ENCODE measurements at places on chromosomes 1 and 21. TPM values are rescaled to one million over a fixed set of nuclear protein-coding genes. Genes with fewer than 3 reads are reported as not detected.

- no peak for DNase-seq
Observed at GRCh38 chr1:196659471-196659870, 7.6 kb downstream of the CFH start.

DNA sequence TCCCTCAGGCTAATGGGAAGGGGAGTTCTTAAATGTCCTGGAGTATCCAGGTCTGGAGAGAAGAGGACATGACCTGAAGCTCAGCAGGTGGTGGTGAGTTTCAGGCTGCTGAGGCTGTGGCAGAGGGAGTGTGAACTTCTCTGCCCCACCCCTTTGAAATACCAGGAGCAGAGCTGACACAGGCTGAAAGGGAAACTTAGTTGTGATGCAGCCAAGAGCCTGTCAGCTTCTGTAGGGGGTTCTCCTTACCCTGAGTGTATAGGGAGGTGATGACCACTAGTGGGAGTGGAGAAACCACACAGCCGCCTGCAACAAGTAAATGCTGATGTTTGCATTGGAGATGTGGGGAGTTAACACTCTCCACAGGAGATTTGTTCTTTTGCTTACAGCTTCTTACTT lies 152.3 kb downstream of the FCRL5 start:
- no peak for DNase-seq

DNA sequence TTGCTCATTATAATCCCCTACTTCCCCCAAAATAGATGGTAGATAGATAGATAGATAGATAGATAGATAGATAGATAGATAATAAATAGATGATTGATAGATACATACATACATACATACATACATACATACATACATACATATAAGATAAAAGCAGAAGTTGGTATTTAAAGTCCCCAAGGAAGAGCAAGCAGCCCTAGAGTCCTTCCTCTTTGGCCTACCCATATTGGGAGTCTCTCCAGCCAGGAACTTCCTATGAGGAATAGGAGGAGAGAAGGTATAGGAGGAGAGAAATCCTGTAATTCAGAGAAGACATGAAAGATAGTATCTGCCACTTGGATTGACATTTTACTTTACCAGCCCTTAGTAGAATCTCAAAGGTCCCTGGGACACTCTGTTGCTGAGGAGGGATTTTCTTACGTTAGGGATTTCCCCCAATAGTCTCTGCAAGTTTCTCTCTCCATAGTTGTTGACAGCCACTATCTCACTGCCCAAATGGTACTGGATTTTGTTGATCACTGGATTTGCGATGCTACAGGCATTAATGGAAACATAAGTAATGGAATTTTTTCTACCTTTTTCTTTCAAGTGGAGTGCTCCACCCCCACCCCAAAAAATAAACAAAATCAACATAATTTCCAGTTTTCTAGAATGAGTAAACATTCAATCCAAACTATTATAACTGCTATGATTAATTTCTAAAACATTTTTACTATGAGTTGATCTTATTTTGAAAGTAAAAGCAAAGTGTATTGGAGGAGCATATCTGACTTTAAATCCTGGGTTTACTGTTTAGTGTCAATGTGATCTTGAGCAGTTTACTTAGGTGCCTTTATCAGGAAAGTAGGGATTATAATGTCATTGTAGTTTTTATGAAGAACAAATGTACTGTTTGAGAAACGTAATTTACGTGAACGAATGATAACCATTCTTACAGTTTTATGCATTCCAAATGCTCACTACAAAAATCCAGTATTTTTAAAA lies 93.2 kb upstream of the TNFSF4 start:
- no peak for DNase-seq

DNA sequence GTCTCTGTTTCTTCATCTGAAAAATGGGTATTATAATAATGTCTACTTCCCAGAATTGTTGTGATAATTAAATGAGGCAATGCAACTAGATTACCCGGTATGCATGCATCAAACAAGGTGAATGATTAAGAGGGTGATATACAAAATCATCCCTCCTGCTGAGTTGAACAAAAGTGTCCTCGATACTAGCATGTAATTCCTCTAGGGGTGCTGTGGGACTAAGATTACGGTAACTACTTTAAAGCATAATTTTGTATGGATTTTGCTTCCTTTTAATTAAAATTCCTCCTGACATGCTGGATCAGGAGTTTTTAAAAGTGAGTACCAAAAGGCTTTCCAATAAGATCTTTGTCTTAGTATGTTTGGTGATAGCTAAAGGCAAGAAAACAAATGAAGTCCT lies 98.7 kb upstream of the PRMT6 start:
- no peak for DNase-seq

DNA sequence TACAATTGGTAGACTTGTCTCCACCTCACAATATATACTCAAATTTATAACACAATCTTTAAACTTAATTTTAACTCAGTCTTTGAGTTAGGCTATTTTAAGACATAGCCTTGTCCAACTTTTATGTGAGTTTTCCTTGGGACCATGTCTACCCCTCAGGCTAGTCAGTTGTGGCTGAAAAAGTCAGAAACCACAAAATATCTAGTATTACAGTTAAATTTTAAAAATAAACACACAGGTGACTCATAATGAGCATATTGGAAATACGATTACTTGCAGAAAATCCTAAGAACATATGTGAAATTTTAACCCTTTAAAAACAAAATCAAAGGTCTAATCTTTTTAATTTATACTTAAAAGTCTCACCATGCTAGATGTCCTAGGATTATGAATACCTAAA lies 4.8 kb upstream of the ASB17 start:
- no peak for DNase-seq

- DNase-seq = no peak
Observed at GRCh38 chr1:62500210-62500609, 63.4 kb downstream of the USP1 start.

DNA sequence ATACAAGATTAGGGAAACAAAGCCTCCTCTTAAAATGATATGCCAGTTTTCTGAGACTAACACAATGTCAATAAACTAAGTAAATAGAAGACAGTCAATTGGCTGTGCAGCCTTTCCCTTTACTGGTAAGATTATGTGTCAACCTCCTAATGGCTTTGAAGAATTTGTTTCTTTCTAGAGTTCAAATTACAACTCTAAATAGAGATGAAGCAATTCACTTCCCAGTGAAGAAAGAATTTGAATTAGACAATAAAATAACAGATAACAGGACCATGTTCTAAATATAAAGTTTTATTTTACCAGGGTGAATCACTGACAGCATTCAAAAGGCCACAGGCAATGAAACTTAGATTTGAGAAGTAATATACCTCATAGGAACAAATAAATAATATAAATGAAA lies 680.3 kb downstream of the PLA2G4A start:
- no peak for DNase-seq

DNA sequence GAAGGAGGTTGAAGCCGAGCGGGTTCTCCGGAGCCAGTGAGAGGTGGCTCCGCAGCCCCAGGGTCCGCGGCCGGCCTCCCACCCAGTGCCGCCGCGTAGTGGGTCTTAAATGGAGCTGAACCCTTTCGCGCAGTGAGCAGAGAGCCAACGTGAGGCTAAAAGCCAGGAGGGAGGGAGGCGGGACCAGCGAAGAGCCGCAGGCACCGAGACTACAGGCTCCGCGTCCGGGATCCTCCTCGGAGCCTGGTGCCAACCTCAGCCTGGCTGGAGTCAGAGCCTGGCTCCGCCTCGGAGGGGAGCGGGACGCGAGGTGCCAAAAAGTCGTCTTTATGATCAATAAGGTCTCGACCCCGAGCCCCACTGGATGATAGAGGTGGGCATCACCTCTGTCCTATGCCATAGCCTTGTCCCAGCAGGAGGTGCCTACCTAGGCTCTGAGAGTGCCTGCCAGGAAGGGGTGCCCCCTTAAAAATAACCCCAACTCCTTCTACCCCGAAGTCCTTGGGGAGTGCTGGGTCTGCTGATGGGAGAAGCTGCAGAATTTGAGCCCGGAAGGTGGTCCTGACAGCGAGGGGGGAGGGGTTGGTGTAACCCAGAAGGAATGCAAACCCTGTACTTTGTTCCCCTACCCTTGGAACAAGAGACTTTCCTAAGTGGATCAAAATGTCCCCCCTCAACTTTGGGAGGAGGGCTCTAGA lies 1.6 kb downstream of the IGSF21 start:
- no peak for DNase-seq

DNA sequence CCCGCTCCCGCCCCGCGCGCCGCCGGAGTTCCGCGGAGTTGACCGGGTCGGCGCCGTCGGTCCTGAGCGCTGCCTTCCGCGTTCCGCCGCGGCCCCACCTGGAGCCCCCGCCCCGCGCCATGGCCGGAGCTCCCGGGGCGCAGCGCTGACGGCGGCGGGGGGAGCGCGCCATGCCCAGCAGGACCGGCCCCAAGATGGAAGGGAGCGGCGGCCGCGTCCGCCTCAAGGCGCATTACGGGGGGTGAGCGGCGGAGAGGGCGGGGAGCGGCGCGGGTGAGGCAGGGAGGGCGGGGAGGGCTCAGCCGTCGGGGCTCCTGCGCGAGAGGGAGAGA lies 216 bp downstream of the PRKCZ start:
- no peak for DNase-seq

- DNase-seq = no peak
Observed at GRCh38 chr1:17930635-17931034, 175.5 kb downstream of the ACTL8 start.

Gene PIGR
- not detected for total RNA-seq

Gene FOXJ3
- total RNA-seq = 24.0 TPM
